GM13976 (cell line): ENCODE measurements at places on chromosomes 4 and X.

DNA sequence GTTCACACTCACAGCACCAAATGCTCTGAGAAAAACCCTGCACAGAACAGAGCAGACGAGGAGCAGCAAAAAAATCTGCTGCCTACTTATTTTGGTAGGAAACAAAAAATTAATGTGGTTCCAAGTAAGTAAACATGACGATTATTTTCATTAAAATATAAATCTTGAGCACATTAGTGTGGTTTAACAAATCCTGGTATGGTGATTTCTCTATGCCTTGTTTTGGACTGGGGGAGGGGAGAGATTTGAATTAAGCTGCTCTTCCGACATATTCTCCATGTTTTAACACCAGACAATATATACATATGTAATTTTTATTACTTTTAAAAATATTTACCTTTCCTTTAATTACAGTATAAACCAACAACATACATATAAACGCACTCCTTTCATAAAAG lies 1.8 kb downstream of the CAMK2D start:
- DNase-seq, result no peak

GRCh38 chrX:17563515-17563914 lies 173.8 kb upstream of the SCML1 start:
- DNase-seq, result no peak

- DNase-seq, result peak; percentile 30
These were observed 867 bp downstream of the TIFA start for GRCh38 chr4:112284662-112285411.

DNA sequence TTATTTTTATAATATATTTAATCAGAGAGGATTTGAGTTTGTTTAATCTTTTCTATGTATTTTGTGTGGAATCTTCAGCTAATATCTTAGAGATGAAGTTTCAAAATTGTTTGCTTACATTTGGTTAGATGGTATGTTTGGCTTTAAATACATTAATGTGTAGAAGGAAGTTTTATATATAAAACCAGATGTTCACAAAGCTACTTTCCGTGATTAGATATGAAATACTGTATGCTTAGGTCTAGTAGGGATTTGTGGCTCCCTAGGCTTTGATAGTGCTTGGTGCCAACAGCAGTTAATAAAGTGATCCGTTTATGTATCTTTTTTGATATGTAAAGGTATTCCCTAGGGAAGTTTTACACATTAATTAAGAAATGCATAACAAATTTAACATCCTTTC lies 223.0 kb downstream of the ARHGAP10 start:
- no peak for DNase-seq

- DNase-seq, result no peak
These were observed 114.2 kb upstream of the FAT4 start for GRCh38 chr4:125200556-125200955.
